Spinal cord (tissue), 10 donors: ENCODE measurements at places on chromosomes 13 and 19. TPM values are rescaled to one million over a fixed set of nuclear protein-coding genes. Genes with fewer than 3 reads are reported as not detected.

Gene ZNF350
- 15.9 TPM for total RNA-seq

Gene ELSPBP1
- total RNA-seq, result 0.40 TPM

Gene KANK3
- total RNA-seq, result 4.3 TPM

Gene IRGQ
- 25.2 TPM for total RNA-seq

Gene KIR3DL1
- not detected for total RNA-seq

Gene NKPD1
- 0.44 TPM for total RNA-seq

Gene PEG3
- total RNA-seq, result 444 TPM

Gene TMEM147
- total RNA-seq, result 126 TPM

Gene CHERP
- 6.2 TPM for total RNA-seq

Gene CGB8
- total RNA-seq, result 0.72 TPM
